H1 (cell line): ENCODE measurements at places on chromosomes 1 and 21. TPM values are rescaled to one million over a fixed set of nuclear protein-coding genes. Genes with fewer than 3 reads are reported as not detected.
A peak's percentile ranks its signal among the peaks of the same experiment; 100 is the strongest.

The TDRD5 gene
- 1.3 and 1.4 TPM in 2 replicates for total RNA-seq

- H3K36me3 ChIP-seq: no peaks in the 10 kb centered on the region
- no peaks in the 10 kb centered on the region for H3K4me1 ChIP-seq
- no peak overlapping the region for H3K4me3 ChIP-seq
- H3K27me3 ChIP-seq: no peaks in the 10 kb centered on the region
- H3K27ac ChIP-seq: no peak overlapping the region
Observed at GRCh38 chr1:166418344-166418933, 251.6 kb upstream of the FAM78B start.

DNA sequence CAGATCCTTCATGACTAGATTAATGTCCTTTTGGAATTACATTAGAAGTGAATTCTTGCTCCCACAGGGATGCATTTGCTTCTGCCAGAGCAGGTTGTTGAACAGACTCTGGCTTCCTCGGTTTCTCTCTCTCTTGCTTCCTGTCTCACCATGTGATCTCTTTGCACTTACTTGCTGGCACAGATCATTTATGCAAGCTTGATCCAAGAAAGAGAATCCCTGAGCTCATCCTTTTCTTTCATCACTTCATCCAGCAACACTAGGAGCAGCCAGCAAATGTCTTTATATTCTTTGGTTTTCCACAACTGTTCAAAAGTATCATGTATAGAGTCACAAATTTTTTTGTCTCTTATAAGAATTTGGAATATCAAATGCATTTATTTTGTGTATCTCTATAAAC is 313.5 kb downstream of the ZNF326 start:
- H3K4me3 ChIP-seq: no peak overlapping the region
- DNase-seq: no peak
- no peak overlapping the region for H3K27ac ChIP-seq

DNA sequence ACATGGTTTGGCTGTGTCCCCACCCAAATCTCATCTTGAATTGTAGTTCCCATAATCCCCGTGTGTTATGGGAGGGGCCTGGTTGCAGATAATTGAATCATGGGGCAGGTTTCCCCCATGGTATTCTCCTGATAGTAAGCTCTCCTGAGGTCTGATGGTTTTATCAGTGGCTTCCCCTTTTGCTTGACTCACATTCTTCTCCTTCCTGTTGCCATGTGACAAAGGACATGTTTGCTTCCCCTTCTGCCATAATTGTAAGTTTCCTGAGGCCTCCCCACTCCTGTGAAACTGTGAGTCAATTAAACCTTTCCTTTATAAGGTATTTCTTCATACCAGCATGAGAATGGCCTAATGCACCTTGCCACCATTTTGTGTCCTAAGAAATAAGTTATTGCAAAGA is 415.0 kb downstream of the COL11A1 start:
- no peak overlapping the region for H3K4me3 ChIP-seq
- no peaks in the 10 kb centered on the region for H3K36me3 ChIP-seq
- H3K4me1 ChIP-seq: no peaks in the 10 kb centered on the region
- no peak overlapping the region for H3K27ac ChIP-seq

The ANKRD35 gene
- total RNA-seq: 2.2 and 3.0 TPM in 2 replicates

- H3K27ac ChIP-seq: no peak overlapping the region
- H3K4me3 ChIP-seq: no peak overlapping the region
- DNase-seq: no peak
- no peaks in the 10 kb centered on the region for H3K36me3 ChIP-seq
- H3K27me3 ChIP-seq: no peaks in the 10 kb centered on the region
Observed at GRCh38 chr21:35100349-35100811, 51.3 kb upstream of the RUNX1 start.

The BCL2L15 gene
- total RNA-seq: 0.11 and 0.32 TPM in 2 replicates

- H3K36me3 ChIP-seq: no peaks in the 10 kb centered on the region
- peaks cover 31% of the 10 kb centered on the region for H3K4me1 ChIP-seq
- no peak overlapping the region for H3K27ac ChIP-seq
- H3K4me3 ChIP-seq: no peak overlapping the region
- DNase-seq: no peak
Observed at GRCh38 chr1:16014509-16015482, 3.0 kb downstream of the HSPB7 start.

- no peaks in the 10 kb centered on the region for H3K36me3 ChIP-seq
- no peaks in the 10 kb centered on the region for H3K27me3 ChIP-seq
- H3K4me3 ChIP-seq: no peak overlapping the region; the same call in 1 of the 2 replicates
Observed at GRCh38 chr1:46615735-46616134, 876 bp downstream of the MOB3C start.

The CKS1B gene
- 284 and 294 TPM in 2 replicates for total RNA-seq

GRCh38 chr1:175237389-175237788 is 44.8 kb upstream of the KIAA0040 start:
- H3K27me3 ChIP-seq: no peaks in the 10 kb centered on the region
- H3K27ac ChIP-seq: no peak overlapping the region
- no peak overlapping the region for H3K4me3 ChIP-seq

DNA sequence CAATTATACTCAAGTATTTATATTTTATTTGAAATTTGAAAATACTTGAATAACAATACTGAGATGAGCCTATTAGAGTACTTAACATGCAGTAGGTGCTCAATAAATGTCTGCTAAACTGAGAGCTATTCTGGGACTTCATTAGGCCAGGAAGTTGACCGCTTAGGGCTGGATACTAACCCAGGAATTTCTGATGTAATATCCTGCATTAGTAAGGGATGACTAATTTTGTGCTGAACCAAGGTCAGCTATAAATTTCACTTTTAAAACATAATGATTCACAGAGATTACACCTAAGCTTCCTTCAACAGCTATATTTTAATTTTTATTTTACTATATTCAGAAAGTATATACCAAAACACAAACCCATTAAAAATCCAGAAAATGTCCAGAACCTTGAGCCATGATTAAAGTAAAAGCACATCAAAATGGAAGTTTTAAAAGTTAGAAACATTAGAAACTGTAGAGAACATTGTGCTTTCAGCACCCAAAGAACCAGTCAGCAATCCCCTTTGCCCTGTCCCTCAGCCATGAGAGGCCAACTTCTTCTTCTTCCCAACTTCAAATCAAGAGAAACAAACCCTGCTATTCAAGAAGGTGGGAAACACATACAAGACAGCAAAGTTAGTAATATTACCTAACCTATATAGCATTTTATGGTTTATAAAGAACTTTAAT is 35.4 kb downstream of the WNT2B start:
- DNase-seq: no peak
- H3K27me3 ChIP-seq: no peaks in the 10 kb centered on the region
- no peak overlapping the region for H3K27ac ChIP-seq
- H3K4me1 ChIP-seq: no peaks in the 10 kb centered on the region

The RXFP4 gene
- total RNA-seq: not detected in 2 replicates

The MPC2 gene
- total RNA-seq: 40.6 and 40.9 TPM in 2 replicates

GRCh38 chr1:150234566-150235293 is 1.2 kb downstream of the ANP32E start:
- H3K27ac ChIP-seq: peak overlapping the region; percentile 74
- no peaks in the 10 kb centered on the region for H3K27me3 ChIP-seq
- no peaks in the 10 kb centered on the region; the same call in 1 of the 2 replicates for H3K36me3 ChIP-seq
- peak overlapping the region; percentile 98 for H3K4me3 ChIP-seq
- DNase-seq: peak; percentile 87

The RNF2 gene
- 52.7 and 58.9 TPM in 2 replicates for total RNA-seq

The IVL gene
- not detected in 2 replicates for total RNA-seq

DNA sequence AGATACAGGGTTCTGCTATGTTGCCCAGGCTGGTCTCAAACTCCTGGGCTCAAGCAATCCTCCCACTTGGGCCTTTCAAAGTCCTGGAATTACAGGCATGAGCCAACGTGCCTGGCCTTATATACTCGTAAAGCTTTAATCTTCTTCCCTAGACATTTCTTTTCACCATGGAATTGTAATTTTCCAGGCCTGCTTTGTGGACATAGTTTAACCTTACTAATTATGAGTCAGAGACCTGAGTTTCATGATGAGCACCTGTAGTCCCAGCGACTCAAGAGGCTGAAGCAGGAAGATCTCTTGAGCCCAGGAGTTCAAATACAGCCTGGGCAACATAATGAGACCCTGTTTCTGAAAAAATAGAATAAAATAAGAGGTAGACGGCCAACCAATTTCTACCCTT is 12.3 kb downstream of the PATJ start:
- no peaks in the 10 kb centered on the region for H3K4me1 ChIP-seq
- H3K36me3 ChIP-seq: no peaks in the 10 kb centered on the region
- no peak for DNase-seq
- H3K27ac ChIP-seq: no peak overlapping the region
